Activated naive CD4-positive, alpha-beta T cell treated with Interleukin-2 at 50 U/mL for 16 hours (primary cell): ENCODE measurements at places on chromosomes 1 and 21.

DNA sequence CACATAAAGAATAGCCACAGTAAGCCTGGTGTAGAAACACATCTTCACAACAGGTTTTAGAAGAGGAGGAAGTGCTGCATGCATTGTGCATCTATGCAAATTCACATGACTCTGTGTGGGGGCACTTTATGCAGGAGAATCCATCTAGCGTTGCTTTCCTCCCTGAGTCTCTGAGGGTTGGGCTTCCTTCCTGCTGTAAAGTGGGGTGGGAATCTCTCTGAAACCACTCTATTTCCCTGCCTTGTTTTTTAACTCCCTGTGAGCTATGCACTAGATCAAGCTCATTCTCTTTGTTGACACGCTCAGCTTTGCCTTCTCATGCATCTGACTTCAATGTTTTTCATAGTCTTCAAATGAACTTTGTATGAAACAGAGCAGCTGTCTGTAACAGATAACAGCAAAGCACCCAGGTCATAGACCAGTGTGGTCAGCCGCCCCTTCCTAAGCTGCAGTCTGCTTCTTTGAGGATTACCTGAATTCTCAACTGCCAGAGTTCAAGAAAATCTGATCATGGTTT is 102.7 kb upstream of the DPH5 start:
- DNase-seq: no peak

DNA sequence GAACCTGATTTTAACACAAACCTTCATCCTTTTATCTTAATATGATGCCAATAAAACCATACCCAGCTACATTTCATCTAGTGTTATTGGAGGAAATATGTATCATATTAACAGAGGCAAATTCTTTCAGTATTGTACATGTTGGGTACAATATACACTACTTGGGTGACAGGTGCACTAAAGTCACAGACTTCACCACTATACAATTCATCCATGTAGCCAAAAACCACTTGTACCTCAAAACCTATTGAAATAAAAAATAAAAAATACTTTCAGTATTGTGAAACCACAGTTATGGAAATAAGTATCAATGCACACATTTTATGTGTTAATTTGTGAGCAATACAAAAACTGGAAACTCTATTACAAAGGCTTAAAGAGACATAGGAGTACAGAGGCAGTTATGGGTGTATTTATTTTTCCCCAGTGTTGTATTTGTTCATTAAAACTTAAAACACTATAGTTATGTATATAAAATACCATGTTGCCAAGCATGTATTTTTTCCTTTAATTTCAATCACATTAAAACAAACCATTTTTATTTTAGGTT is 25.1 kb upstream of the GPR88 start:
- DNase-seq: no peak

GRCh38 chr1:178599745-178600144 is 86.8 kb downstream of the TEX35 start:
- DNase-seq: no peak

GRCh38 chr1:2232916-2233438 is 4.9 kb downstream of the SKI start:
- no peak for DNase-seq

- DNase-seq: no peak
These were observed 20.6 kb upstream of the KIF26B start for GRCh38 chr1:245133995-245134715.

- DNase-seq: no peak
These were observed 31.4 kb downstream of the FAAP20 start for GRCh38 chr1:2163205-2163604.

GRCh38 chr1:182050481-182051448 is 10.7 kb downstream of the ZNF648 start:
- DNase-seq: no peak

DNA sequence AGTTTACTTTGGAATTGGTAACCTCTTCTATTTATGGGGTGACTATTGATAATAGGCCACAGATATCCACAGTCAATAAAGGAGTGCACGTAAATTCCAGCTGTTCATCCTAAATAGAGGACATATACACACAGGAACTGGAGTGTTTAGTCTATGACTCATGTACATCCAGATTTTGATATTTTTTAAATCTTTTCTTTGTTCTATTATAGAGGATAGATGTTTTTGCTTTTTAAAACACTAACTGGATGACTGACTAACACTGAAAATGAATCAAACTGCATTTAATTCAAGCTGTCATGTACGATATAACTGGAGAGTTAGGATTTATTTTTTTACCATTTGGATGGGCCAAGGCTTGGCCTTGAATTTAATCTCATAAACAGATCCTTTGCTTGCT is 45.9 kb downstream of the RGL1 start:
- no peak for DNase-seq

DNA sequence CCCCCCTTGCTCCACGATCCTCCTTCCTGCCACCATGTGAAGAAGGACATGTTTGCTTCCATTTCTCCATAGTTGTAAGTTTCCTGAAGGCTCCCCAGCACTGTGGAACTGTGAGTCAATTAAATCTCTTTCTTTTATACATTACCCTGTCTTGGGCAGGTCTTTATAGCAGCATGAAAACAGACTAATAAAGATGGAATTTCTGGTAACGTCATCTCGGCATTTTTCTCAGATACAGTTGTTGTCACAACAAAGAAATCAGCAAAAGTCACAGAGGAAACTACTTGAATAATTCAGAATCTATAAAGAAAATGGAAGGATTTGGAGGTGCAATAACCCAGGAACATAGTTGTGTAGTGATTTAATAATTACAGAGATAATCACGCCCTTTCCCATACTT is 4.4 kb downstream of the APCS start:
- DNase-seq: no peak

DNA sequence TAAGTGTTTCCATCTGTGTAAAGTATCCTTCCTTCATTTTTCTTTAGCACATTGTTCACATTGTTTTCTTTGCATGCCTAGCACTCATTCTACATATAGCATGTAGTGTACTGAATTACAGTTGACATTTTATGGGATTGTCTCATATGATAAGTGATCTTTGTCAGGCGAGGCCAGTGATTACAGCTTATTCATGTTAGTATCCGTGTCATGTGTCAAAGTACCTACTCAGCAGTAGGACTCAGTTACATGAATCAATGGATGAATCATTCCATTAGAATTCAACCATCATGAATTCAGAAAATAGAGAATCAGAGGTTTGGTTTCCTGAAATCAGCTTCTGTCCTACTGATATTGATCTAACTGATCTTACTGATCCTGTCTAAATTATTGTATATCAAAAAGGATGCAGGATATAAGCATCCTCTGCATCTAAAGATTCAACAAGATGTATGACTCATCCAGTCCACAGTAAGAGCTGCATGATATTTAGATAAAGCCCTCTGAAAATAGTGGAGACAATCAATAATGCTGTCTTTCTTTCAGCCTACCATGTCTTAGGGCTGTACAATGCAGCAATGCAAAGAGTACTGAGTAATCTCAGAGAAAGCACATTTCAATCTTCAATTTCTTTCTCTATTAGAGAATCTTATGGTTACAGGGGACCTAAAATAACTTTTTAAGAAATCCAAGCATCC is 20.7 kb upstream of the HRNR start:
- DNase-seq: no peak

GRCh38 chr1:87051965-87052364 is 137.5 kb downstream of the HS2ST1 start:
- no peak for DNase-seq

DNA sequence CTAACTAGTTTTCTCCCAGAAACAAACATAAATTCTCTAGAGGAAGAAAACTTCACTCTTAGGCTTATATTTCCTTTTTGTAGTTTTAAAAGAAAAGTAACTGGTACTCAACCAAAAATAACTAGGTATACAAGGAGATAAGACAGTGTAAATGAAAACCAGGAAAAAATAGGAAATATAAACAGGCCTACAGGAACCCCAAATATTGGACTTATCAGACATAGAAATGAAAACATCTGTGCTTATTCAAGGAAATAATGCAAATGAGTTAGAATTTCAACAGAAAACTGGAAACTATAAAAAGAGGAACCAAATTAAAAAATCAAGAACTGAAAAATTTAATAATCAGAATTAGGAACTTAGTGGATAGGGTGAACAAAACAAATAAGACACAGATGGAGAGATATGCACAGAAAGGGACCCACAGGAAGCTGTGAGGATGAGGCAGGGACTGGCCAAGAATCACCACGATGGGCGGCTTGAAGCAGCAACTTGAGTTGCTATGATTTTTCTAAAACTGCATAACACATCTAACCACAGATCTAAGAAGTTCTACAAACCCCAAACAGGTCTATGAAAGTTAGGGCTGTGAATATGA is 67.5 kb upstream of the ACTRT2 start:
- no peak for DNase-seq

DNA sequence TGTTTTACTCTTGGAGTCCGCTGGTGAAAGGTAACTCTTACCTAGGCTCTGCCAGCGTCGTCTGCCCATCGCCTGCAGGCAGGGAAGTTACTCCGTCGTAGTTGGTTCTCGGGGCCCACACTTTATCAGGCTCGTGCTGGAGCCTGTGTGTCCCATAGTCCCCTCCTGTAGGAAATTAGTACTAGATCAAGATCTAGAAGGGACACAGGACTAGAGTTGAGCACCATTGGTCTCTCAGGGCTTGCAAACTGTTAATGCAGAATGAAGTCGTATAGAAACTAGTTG is 940 bp downstream of the SRRM1 start:
- DNase-seq: no peak

DNA sequence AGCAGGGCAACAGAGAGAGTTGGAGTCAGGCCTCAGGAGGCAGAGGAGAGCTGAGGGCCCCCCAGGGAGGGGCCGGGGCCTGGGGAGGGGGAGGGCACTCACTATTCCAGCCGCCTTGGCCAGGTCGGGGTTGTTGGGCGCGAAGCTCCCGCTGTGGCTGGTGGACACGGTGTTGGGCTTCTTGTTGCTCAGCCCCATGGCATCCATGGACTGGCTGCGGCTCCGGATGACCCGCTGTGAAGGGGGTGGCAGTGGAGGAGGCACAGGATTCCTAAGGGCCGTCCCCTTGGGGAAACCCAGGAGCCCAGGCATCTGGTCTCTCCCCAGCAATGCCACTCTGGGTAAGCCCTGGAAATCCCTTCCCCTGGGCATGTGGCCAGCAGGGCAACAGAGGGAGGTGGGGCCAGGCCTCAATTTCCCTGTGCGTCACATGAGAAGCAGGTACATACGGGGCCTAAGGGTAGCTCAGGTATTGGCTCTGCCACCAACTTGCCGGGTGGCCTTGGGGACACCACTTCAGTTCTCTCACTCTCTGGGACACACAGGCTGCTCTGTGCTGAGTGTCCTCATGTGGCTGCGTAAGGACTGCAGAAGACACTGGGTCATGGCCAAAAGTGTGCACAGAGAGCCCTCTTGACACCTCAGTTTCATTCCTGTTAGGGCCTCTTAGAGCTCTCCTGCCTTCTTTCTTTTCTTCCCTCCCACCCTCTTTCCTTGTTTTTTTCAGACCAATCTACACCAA is 63.0 kb downstream of the RAP1GAP start:
- DNase-seq: no peak

DNA sequence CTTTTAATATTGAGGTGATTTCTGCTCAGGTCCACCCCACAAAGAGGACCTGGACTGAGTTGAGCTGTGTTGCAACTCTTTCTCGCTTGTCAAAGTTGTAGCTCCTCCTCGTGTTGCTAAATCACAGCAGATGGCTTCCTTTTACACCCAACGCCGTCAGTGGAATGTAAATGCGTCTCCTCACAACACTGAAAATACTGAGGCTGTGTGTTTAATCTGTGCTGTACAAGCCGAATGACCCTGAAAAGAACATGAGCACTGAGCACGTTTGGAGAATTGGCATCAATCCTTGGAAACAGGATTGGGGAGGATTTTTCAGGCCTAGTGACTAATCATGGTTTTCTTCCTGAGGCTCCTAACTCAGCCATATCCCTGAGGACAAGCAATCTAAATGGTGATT is 196.0 kb downstream of the CRB1 start:
- DNase-seq: no peak

GRCh38 chr1:2135941-2136340 is 58.6 kb downstream of the FAAP20 start:
- no peak for DNase-seq

DNA sequence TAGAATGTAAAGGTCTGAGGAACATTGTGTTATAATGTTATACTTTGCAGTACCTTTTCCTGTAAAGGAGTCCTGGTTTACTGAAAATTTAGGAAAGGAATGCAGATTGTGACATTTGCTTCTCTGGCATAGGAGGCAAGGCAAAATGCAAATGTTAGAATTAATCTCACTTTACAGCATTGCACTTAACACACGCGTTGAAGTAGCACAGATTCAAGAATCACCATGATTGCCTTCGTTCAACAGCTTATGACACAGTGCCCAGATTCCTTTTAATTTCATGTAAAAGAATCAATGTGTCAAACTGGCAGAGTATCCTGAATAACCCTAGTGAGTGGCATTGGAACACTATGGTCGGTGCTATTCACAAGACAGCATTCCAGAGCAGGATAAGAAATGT is 47.4 kb downstream of the RGS7 start:
- no peak for DNase-seq

DNA sequence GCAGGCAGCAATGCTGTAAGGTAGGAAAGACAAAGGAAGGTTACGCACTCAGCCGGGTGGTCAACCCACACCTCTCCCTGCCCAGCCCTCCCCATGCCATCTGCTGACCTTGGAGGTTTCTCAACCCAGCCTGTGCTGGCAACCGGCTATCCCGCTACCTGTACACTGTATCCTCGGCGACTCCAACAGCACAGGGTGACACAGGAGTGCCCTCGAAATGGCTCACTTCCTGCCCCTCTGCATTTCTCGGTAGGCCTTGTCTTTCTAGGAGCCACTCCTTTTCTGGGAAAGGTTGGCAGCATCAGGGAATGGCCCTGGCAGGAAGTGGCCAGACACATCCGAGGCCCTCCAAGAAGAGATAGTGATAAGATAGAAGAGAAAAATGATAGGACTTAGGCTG is 124.0 kb downstream of the PROX1 start:
- DNase-seq: no peak

- no peak for DNase-seq
These were observed 13.9 kb upstream of the TMEM222 start for GRCh38 chr1:27307874-27308598.

- DNase-seq: no peak
These were observed 7.0 kb downstream of the SIM2 start for GRCh38 chr21:36705679-36706481.

DNA sequence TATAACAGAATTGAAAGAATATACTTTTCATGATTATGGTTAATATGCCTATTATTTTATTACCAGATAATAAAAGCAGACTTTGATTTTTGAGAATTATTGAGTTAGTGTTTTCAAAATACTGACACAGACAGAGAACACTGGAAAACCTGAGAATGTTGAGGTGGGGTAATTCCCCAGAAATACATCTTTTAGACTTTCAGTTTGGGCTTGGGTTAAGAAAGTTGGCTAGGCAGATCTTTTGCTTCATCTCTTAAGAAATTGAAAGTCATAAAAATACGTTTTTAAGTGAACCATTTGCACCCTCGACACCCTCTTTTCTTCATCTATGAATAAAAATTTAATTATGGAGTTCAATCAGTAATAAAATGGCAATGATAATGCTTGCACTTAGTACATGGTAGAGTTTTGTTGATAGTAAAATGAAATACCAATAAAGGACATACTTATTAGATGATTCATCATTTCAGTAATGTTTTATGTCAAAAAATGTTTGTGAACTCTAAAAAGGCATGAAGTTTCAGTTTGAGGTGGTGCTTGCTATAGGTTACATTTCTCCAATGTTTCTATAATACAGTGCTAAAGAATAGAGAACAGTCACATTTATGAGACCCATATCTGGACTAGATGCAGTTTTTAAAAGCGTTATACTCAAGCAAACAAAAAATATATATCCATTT is 1.9 kb upstream of the SAMSN1 start:
- DNase-seq: no peak

- no peak for DNase-seq
These were observed 11.5 kb downstream of the FCRL5 start for GRCh38 chr1:157540852-157541251.
